ENCODE measurements at places on chromosomes 4 and X.
A peak's percentile ranks its signal among the peaks of the same experiment; 100 is the strongest.

GRCh38 chrX:16114611-16115010 lies 8.8 kb upstream of the GRPR start:
- no peak for DNase-seq

- no peak for DNase-seq
Observed at GRCh38 chr4:148092316-148093014, 349.7 kb downstream of the NR3C2 start.

- DNase-seq, result no peak
Observed at GRCh38 chr4:48778431-48779094, 1.5 kb downstream of the FRYL start.

DNA sequence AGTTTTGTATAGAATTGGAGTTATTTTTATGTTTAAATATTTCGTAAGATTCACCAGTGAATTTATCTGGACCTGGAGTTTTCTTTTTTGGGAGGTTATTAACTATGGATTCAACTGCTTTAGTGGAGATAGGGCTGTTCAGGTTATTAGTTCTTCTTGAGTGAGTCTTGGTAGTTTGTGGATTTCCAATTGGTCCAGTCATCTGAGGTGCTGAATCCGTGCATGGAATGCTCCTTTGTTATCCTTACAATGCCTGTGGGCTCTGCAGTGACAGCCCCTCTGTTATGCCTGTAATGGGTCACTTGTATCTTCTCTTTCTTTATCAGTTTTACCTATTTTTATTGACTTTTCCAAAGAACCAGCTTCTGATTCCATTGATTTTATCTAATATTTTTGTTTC lies 15.4 kb upstream of the NKX1-1 start:
- DNase-seq, result no peak

DNA sequence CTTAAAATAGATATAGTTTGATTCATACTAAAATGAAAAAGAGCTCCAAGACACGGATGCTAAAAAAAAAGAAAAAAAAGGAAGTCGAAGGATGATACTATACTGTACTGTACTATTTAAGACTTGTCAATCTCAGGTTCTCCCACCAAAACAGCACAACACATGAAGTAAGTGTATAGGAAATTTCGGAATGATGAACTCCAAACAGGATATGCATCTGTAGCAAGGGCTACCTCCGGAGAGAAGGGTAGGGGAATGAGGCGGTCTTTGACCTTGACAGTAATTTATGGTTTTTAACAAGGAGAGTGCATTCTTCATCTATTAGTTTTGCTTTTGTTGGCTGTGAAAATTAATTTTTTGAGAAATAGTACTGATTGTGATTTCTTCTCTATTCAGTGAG lies 541 bp upstream of the FIP1L1 start:
- no peak for DNase-seq

- no peak for DNase-seq
Observed at GRCh38 chr4:37562592-37562991, 123.6 kb downstream of the RELL1 start.

- DNase-seq, result no peak
Observed at GRCh38 chrX:38923451-38923969, 122.3 kb downstream of the MID1IP1 start.

- no peak for DNase-seq
Observed at GRCh38 chr4:7516096-7516772, 81.5 kb upstream of the PSAPL1 start.

- no peak for DNase-seq
Observed at GRCh38 chr4:162350331-162350730, 186.5 kb upstream of the FSTL5 start.

GRCh38 chr4:127783026-127783769 lies 1.1 kb downstream of the HSPA4L start:
- no peak for DNase-seq

GRCh38 chrX:18894156-18894555 lies 89.8 kb downstream of the PHKA2 start:
- no peak for DNase-seq

DNA sequence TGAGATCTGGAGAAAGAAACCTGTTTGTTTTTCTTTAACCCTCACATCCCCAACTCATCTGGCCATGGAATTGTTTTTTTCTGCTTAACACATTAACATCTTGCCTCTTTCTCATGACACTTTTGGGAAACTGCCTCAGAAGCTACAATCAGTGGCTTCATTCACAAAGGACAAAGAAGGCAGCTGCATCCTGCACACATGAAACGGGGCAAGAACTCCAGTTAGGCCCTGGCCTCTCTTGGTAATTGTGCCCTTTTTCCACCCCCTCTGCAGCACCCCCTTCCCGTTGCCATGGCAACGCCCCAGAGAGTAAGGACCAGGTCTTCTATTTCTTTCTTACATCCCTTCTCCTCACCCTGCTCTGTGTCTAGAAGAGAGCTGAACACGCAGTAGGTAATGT lies 103.4 kb downstream of the PDGFRA start:
- DNase-seq, result no peak

GRCh38 chrX:111955901-111956300 lies 79.9 kb downstream of the TRPC5OS start:
- DNase-seq, result no peak

DNA sequence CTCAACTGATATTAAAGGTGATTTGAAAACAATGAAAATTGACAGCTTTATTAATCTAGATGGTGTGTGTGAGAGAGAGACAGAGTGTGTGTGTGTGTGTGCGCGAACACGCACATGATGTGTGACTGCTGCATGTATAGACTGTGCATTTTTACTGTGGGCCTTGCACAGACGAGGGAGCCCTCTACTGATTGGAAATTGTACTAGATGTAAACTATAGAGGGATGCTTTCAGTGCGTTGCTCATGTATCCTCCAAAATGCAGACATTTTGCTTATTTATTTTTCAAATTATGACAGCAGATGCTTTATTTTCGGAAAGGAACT lies 168.4 kb upstream of the GK2 start:
- no peak for DNase-seq

- DNase-seq, result no peak
Observed at GRCh38 chrX:10404436-10404835, 215.9 kb downstream of the MID1 start.

GRCh38 chr4:65007841-65008439 lies 598.7 kb upstream of the TECRL start:
- no peak for DNase-seq

- peak; percentile 23 for DNase-seq
Observed at GRCh38 chr4:77358315-77358928, 201.4 kb downstream of the CCNG2 start.

- DNase-seq, result no peak
Observed at GRCh38 chrX:15678339-15678738, 13.7 kb upstream of the CLTRN start.

GRCh38 chrX:44733931-44734330 lies 109.9 kb upstream of the DUSP21 start:
- DNase-seq, result no peak

DNA sequence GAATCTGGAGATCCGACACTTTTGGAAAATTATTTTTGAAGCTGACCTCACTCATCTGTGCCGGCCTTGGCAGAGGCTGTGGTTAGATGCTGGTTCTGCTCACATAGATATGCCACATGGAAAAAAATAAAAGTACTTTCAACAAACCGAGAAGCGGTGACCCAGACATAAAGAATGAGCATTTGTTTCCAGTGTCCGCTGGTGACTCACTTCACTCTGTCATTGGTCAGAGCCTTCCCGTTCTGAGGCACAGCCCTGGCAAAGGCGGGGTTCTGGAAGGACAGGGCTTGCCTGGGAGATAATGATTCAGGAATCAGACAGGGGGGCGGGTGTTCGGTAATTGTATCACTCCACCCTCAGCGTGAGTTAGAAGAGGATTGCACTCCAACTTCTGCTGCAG lies 172.4 kb upstream of the MXRA5 start:
- DNase-seq, result no peak

GRCh38 chrX:63918611-63919010 lies 133.6 kb upstream of the ARHGEF9 start:
- DNase-seq, result no peak

DNA sequence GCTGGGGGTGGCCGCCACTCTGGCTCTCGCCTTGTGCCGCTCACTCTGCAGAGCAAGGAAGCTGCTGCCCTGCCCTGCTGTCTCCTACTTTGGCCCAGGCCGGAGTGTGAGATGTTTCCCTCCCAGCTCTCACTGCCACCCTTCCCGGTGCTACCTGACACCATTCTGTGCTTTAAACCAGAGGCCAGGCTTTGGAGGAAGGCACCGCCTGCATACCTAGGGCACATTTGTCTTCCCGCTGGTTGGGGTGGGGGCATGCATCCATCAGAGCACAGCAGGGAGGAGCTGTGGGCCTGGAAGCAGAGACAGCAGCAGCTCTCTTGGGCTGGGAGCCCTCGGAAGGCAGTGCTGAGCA lies 96.9 kb upstream of the PSAPL1 start:
- DNase-seq, result no peak

DNA sequence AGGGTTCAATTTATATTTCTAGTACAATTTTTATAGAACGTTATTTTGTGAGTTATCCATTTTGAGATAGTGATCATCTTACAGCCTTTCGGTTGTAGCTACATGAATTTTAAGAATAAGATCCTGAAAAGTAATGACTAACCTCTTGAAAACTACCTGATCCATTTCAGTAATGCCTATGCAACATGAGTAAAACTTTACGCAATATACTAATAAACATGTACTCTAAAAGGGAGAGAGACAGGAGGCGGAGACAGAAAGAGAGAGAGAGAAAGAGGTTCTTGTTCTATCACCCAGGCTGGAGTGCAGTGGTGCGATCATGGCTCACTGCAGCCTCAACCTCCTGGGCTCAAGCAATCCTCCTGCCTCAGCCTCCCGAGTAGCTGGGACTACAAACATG lies 816.1 kb downstream of the CCSER1 start:
- no peak for DNase-seq

DNA sequence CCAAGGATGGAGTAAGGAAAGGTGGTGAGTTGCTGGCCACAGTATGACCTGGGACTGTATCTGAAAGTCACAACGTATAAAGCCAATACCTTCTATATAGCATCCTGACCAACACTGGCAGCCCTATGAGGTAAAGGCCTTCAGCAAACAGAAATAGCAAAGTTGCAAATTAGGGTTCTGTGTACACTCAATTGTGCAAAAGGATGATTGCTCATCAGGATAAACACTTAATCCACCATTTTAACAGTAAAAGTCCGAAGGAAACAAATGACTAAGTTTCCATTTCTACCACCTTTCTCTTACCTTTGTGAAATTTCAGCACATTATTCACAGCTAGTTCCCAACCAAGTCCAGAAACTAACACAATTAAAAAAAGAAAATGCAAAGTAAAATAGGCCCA lies 1.4 kb upstream of the FNIP2 start:
- no peak for DNase-seq

GRCh38 chrX:105697984-105698781 lies 124.2 kb upstream of the NRK start:
- DNase-seq, result no peak

GRCh38 chrX:71198066-71198465 lies 25.0 kb upstream of the GJB1 start:
- no peak for DNase-seq

All from GM18507 (cell line).